ENCODE measurements at places on chromosomes 11 and 22.

DNA sequence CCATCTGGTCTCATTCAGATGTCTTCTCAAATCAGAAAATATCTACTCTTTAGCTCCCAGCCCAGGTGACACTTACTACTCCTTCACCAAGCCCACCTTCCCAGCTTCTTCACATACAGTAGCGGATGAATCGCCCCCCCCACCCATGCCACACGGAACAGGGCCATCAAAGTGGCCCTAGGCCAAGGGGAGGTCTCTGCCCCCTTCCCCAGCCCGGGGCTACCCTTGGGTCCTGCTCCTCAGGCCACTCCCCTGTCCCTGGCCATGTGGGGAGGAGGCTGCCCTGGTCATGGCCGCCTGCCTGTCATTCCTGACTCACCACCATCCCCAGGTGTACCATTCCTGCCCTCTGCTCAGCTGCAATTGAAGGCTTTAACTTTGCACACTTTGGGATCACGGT lies 142.8 kb downstream of the NECTIN1 start:
- no peak for DNase-seq

GRCh38 chr11:63775191-63775590 lies 6.6 kb upstream of the ZFTA start:
- DNase-seq, result no peak

DNA sequence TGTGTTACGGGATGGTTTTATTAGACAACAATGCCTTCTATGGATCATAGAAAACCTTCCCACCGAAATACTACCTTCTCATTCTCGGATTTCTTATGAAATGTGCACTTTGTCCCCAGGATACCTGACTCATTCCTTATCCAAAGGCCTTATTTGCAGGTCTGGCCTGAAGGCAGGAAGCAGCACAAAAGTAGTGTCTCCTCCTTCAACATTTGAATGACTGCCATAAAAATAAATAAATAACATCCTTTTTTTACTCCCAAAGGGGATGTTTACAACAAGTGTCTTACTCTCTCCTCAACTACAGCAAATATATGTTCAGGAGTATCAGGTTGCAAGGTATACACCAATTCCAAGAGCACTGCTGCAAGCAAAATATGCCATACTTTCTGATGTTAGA lies 41.6 kb upstream of the PAK1 start:
- DNase-seq, result no peak

DNA sequence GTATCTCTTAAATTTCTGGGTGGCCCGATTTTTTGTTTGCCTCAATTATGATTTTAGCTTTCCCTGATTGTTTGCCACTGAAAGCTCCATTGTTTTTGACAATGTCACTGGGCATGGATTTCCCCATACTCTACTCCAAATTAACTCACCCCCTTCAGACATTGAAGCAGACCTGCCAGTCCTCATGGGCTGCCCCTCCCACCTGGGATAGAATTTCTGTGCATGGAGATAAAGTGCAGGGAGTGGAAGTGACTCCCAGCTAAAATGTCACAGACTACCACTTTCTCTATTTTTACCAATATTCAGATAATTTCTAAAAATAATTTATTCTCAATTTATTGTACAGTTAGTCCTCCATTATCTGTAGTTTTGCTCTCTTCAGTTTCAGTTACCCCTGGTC lies 79.1 kb upstream of the CLPB start:
- no peak for DNase-seq

- DNase-seq, result no peak
Observed at GRCh38 chr11:126469311-126469710, 113.8 kb downstream of the ST3GAL4 start.

- DNase-seq, result no peak
Observed at GRCh38 chr22:35451592-35451991, 51.7 kb downstream of the MCM5 start.

- DNase-seq, result no peak
Observed at GRCh38 chr11:116579857-116580727, 192.7 kb downstream of the BUD13 start.

DNA sequence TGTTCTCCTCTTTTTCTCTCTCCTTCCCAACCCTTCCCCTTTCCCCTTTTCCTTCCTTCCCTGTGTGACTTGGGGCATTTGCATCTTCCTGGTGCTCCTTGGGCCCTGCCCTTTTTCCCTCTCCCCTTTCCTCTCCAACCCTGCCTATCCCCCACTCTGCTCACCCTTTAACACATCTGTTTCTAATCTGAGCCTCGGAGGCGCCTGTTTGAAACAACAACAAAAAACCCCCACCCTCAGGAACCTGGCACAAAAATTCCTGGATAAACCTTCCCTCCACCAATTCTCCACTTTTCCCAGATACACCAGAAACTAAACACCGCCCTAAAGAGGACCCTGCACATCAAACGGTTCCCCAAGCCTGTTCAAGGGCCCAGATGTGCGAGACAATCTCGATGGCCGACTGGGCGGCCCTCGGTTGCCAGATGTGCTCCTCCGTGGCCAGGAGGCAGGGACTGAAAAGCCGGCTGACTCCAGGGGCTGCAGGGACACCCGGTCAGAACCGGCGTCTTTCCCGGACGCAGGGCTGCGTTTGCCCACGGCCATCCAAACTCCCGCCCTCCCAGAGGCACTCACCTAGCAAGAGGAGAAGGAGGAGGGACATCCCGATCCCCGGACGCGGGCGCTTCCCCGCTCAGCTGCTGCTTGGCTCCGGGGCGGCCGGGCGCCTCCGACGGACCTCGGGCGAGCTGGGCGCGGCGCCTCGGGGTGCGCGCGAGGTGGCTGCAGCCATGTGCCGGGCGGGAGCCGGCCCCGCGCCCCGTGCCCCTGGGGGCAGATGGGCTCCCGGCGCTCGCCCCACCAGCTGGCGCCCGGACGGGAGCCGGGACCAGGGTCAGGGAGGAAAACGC lies 486 bp downstream of the CLMP start:
- DNase-seq, result no peak

- DNase-seq, result no peak
Observed at GRCh38 chr11:71470946-71471345, 17.9 kb downstream of the NADSYN1 start.

DNA sequence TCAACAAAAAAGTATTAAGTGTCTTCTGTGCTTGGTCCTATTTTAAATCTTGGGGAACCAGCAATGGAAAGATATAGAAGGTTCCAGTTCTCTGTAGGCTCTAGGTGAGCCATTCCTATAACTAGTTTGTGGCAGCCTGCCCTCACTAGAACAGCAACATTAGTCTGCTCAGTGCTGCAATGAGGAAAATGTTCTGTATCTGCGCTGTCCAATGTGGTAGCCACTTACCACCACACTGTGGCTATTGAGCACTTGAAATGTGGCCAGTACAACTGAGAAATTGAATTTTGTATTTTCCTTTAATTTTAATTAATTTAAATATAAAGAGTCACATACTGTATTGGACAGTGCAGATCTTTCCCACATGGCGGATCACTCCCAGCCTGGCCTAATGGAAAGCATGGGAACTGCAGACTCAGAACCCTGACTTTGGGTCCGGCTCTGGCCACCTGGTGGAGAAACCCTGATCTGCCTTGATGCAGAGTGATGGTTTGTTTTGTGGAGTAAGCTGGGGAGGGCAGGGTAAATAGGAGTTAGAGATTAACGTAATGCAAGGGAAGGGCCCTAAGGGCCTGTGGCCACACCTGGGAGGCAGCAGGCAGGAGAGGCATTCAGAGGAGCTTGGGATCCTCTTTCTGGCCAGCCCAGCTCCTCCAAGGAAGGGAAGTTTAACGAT lies 101.0 kb downstream of the ME3 start:
- no peak for DNase-seq

GRCh38 chr11:70473186-70473872 lies 75.0 kb downstream of the CTTN start:
- no peak for DNase-seq

GRCh38 chr22:35590634-35591295 lies 26.4 kb downstream of the MB start:
- no peak for DNase-seq

GRCh38 chr11:76902121-76903014 lies 41.6 kb downstream of the ACER3 start:
- DNase-seq, result no peak

GRCh38 chr22:44407171-44407986 lies 90.7 kb downstream of the RTL6 start:
- DNase-seq, result no peak

DNA sequence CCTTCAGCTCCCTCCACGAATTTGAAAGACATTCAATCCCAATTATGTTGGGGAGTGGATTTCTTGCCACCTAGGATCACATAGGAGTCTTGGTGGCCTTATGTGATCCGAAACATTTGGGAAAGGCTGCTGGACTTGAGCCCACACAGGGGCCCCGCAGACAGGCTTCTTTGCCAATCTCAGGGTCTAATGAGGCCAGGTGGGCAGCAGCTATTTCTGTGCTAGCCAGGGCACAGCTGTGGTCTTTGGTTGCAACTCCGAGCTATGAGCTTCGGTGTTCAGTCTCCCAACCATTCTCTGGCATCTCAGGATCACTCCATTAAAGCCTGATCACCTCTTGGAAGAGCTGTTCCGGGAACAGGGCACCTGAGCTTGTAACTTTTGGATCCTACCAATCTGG lies 84.4 kb downstream of the TP53I11 start:
- no peak for DNase-seq

- no peak for DNase-seq
Observed at GRCh38 chr11:72380132-72380503, 54.2 kb downstream of the CLPB start.

GRCh38 chr22:48952256-48953102 lies 875.2 kb downstream of the BRD1 start:
- no peak for DNase-seq

GRCh38 chr11:1220941-1221721 lies 1.7 kb upstream of the MUC5B start:
- no peak for DNase-seq

DNA sequence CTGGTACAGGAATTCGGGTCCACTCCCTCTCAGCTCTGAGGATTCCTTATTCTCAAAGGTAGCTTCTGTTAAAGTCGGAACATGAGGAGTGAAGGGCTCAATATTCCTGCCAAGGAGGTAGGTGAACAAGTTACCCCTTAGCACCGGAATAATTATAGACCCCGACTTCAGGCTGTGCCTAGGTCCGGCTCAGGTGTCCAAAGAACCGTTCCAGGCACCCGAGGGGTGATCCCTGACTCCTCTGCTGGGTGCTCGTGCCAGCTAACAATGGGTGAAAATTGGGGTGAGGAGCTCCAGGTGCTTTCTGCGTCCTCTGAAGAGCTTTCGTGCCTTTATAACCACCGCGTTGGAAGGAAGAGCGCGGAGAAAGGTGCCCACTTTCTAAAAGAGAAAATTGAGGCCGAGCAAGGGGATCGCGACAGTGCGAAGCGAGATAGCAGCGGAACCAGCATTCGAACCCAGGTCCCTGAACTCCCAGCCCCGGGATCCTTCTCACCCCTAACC lies 393 bp downstream of the CYB561A3 start:
- DNase-seq, result no peak

Data from NCI-H1930 (cell line).